ENCODE measurements at places on chromosomes 2 and 18. TPM values are rescaled to one million over a fixed set of nuclear protein-coding genes. Genes with fewer than 3 reads are reported as not detected.
A peak's percentile ranks its signal among the peaks of the same experiment; 100 is the strongest.

DNA sequence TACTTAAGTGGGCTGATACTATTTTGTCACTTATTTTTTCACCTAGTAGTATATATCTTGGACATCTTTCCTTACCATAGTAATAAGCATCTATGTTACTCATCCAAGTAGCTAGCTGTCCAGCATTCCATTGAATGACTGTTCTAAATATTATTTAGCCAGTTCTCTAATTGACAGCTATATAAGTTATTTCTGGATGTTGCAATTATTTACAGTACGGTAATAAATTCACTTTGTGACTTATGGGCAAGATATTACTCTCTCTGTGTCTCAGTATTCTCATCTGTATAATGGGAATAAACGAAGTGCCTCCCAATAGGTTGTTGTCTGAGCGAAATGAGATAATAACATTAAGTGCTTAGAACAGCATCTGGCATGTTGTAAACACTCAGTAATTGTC is 46.6 kb upstream of the AGAP1 start:
- H3K4me3 ChIP-seq = no peak overlapping the region
- H3K4me1 ChIP-seq = no peaks in the 10 kb centered on the region
- no peak overlapping the region for H3K27ac ChIP-seq
- DNase-seq = no peak
- H3K36me3 ChIP-seq = no peaks in the 10 kb centered on the region
- H3K27me3 ChIP-seq = no peaks in the 10 kb centered on the region

GRCh38 chr2:86035883-86036668 is 69.6 kb downstream of the POLR1A start:
- H3K4me1 ChIP-seq = peaks cover 6% of the 10 kb centered on the region
- no peak overlapping the region for H3K4me3 ChIP-seq
- H3K36me3 ChIP-seq = no peaks in the 10 kb centered on the region
- H3K27me3 ChIP-seq = no peaks in the 10 kb centered on the region
- H3K27ac ChIP-seq = peak overlapping the region; percentile 84
- peak; percentile 67 for DNase-seq

GRCh38 chr2:54945391-54946219 is 104.6 kb downstream of the RTN4 start:
- H3K4me1 ChIP-seq = no peaks in the 10 kb centered on the region
- no peak for DNase-seq
- H3K27me3 ChIP-seq = no peaks in the 10 kb centered on the region
- no peak overlapping the region for H3K4me3 ChIP-seq
- H3K27ac ChIP-seq = no peak overlapping the region
- H3K36me3 ChIP-seq = no peaks in the 10 kb centered on the region

GRCh38 chr2:134136731-134137130 is 117.1 kb upstream of the MGAT5 start:
- peak; percentile 42 for DNase-seq
- H3K4me3 ChIP-seq = no peak overlapping the region
- no peaks in the 10 kb centered on the region for H3K27me3 ChIP-seq
- H3K4me1 ChIP-seq = peaks cover 22% of the 10 kb centered on the region

DNA sequence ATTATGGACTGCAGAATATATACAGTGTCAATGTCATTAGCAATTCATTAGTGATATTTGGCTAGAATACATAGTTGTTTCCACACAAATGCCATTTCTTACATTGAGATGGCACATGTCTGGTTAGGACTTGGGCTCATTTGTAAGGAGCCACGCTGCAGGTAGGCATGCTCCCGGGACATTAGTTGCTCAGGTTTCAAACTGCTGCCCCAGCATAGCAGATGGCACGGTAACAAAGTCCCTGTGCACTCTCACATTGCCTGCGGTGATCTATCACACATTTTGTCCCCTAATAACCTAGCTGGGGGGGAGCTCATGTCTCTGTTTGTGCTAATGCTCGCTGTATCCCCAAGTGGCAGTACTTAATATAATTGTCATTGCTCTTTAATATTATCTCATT is 185.1 kb downstream of the NEDD4L start:
- H3K27ac ChIP-seq = no peak overlapping the region
- peaks cover 3% of the 10 kb centered on the region for H3K4me1 ChIP-seq
- no peaks in the 10 kb centered on the region for H3K27me3 ChIP-seq
- H3K4me3 ChIP-seq = no peak overlapping the region
- DNase-seq = no peak

DNA sequence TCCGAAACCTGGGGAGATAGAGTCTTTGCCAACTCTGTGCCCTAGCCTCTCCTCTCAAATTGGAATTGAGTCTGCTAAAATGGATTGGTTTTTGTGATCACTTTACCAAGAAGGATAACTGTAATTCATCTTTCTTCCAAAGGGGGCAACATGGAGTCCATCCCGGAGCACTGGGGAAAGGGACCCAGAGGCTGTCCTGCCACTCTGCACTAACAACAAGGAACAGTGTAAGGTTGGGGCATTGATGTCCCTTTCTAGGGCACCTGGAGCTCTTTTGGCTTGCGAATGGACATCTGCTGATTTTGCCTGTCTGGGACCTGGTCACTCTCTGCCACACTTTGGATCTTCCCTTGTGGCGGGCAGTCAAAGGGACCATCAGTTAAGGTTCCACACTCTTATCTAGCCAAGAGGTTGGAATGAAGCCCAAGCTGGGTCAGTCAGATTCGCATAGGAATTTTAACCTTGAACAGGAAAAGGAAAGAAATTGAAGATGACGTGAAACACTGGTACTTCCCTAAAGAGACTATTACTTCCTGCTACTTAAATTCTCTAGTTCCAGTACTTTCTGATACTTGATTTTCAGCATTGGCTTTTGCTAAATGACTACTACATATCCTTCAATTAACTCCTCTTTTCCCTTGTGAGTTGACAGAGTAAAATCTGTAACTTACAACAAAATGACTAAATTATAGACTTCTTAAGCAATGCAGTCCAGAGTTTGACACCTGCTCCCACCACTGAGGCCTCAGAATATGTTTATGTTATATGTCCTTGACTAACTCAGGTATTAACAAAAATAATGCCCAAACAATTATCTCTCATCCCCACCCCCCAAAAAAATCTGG is 64.7 kb upstream of the KLF7 start:
- no peaks in the 10 kb centered on the region for H3K4me1 ChIP-seq
- no peaks in the 10 kb centered on the region for H3K36me3 ChIP-seq
- H3K27ac ChIP-seq = no peak overlapping the region
- H3K4me3 ChIP-seq = no peak overlapping the region

GRCh38 chr18:48488388-48488850 is 50.4 kb upstream of the CTIF start:
- H3K4me1 ChIP-seq = no peaks in the 10 kb centered on the region
- no peaks in the 10 kb centered on the region for H3K27me3 ChIP-seq
- H3K36me3 ChIP-seq = no peaks in the 10 kb centered on the region
- DNase-seq = peak; percentile 88
- H3K4me3 ChIP-seq = no peak overlapping the region

- H3K27me3 ChIP-seq = no peaks in the 10 kb centered on the region
- H3K4me3 ChIP-seq = no peak overlapping the region
- H3K27ac ChIP-seq = no peak overlapping the region
- no peak for DNase-seq
- H3K4me1 ChIP-seq = no peaks in the 10 kb centered on the region
Measured at GRCh38 chr2:29459445-29460179, 344.4 kb downstream of the CLIP4 start.

- no peak for DNase-seq
- H3K27me3 ChIP-seq = peaks cover 27% of the 10 kb centered on the region
- no peak overlapping the region for H3K27ac ChIP-seq
Measured at GRCh38 chr2:95024960-95025405, 525 bp upstream of the MAL start.

- H3K27ac ChIP-seq = no peak overlapping the region
- H3K4me3 ChIP-seq = no peak overlapping the region
Measured at GRCh38 chr18:45749918-45750689, 26.1 kb downstream of the SLC14A1 start.

GRCh38 chr2:88903749-88904353 is 212.4 kb downstream of the RPIA start:
- DNase-seq = no peak
- no peak overlapping the region for H3K4me3 ChIP-seq
- no peaks in the 10 kb centered on the region for H3K4me1 ChIP-seq
- H3K36me3 ChIP-seq = no peaks in the 10 kb centered on the region

GRCh38 chr2:27569398-27569797 is 13.4 kb upstream of the ZNF512 start:
- H3K4me1 ChIP-seq = no peaks in the 10 kb centered on the region
- H3K4me3 ChIP-seq = no peak overlapping the region
- no peaks in the 10 kb centered on the region for H3K27me3 ChIP-seq
- DNase-seq = no peak

DNA sequence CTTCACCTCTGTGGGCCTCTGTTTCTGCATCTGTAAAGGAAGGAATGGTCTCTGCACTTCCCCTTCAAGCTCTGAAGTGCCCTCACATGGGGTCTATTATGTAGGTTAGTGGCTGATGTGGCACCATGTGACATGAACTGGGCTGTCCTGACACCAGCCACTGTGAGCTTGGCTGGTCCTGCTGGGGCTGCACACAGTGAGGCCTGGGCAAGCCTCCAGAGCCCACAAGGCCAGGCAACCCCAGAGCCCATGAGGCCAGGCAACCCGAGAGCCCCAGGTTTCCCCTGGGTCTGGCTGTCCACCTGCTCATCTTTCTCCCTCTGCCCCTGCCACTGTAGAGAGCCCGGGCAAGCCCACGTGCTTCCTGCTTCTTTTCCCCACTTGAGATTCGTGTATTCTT is 150.1 kb upstream of the SMAD2 start:
- no peaks in the 10 kb centered on the region for H3K27me3 ChIP-seq
- H3K27ac ChIP-seq = no peak overlapping the region
- H3K4me1 ChIP-seq = no peaks in the 10 kb centered on the region
- H3K4me3 ChIP-seq = no peak overlapping the region
- no peak for DNase-seq

The GPR39 gene
- total RNA-seq = 14.6 TPM

The UGT1A4 gene
- 1.8 TPM for total RNA-seq

The FSHR gene
- total RNA-seq = not detected

The SAG gene
- not detected for total RNA-seq

Data from colonic mucosa (tissue), 4 donors.